ENCODE measurements at places on chromosomes 1 and 21.

- DNase-seq, result no peak
Observed at GRCh38 chr21:35922618-35923017, 137.7 kb downstream of the SETD4 start.

GRCh38 chr1:200905411-200906052 is 10.8 kb downstream of the INAVA start:
- DNase-seq, result no peak

DNA sequence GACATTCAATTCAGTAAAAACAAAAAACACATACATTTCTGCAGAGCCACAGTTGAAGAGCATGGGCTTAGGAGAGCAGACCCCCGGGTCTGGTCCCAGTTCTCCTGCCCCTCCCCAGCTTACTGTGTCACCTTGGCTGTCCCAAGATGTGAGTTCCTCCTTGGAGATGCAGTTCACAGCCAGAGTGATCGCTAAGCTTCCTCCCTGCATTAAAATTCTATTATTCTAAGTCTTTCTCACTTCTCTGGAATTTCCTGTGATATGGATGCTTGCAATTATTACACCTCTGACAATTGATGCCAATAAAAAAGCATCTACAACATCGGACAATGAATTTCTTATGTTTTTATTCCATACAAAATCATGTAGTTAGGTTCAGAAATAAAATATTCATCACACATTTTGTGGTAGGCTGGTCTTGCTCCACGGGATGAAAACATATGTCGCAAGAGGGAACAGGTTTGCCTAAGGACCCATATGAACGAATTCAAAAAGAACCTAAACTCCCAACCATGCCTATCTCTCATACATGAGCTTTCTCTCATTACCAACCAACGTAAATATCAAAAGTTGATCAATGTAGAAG is 328.5 kb upstream of the RUNX1 start:
- DNase-seq, result no peak

DNA sequence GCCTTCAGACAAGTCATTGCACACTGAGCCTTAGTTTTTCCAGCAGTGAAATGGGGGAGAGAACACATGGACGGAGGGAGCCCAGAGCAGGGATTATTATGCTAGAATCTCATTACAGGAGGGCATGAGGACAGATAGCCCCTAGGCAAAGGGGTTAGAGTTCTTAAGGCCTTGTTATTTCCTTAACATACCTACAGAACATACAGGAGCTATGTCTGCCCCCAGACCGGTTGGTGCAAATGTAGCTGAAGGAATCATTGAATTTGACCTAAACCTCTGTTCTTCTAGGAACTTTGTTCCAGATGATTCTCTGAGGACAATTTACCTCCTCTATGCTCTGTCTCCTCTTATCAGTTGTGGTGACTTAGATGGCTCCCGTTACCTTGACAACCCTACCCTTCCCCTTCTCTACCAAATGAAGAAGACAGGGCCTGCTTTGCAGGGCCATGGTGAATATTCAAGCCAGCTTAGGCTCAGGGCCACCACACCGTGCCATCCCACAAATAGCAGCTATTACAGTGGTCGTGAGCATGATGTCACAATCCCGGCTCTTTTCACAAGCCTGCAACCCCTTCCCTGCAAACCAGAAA is 156.9 kb downstream of the IGSF21 start:
- no peak for DNase-seq

- no peak for DNase-seq
Observed at GRCh38 chr1:246338098-246338497, 169.0 kb downstream of the SMYD3 start.

DNA sequence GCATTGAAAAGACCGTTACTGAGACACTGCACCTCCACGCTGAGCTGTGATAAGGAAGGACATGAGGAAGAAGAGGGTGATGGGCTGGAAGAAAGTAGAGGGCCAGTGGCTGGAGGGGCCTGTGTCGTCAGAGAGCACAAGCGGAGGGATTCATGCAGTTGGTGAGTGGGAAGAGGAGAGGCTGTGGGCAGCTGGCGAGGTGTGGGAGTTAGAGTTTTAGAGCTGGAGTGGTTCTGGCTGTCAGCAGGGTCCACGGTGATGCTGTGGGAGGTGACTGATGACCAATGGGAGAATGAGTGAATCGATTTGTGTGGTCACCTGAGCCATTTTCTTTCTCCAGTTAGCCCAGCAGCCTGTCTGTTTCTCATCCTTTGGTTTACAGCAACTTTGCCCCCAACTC is 66.2 kb upstream of the SLC2A1 start:
- no peak for DNase-seq

DNA sequence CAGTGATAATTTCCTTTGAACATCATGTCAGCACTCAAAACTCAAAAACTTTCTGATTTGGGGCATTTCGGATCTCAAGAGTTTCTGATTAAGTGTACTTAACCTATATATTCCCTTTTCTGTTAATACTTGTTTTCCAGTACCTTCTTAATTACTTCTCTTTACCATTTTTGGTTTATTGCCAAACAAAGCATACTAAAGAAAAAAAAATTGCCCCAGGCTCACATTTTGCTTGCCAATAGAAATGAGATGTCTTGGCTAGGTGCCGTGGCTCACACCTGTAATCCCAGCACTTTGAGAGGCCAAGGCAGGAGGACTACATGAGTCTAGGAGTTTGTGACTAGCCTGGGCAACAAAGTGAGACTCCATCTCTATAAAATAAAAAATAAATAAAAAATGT is 4.8 kb downstream of the PSMD4 start:
- DNase-seq, result no peak

GRCh38 chr1:248288391-248288790 is 10.6 kb upstream of the OR2T33 start:
- no peak for DNase-seq

DNA sequence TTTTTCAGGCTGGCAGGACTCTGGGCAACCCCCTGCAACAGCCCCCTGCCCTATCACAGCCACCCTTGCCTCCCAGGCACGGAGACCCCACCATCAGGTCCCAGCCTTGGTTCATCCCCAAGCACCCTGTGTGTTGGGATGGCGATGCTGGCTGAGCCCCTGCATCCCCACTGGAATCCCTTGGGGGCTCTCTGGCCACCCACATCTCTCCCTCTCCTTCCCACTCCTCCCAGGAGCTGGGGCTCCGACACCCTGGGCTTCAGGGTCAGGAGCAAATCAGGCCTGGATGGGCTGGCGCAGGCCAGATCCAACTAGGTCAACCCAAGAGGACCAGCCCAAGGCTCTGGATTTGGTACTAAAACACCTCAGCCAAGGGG is 25.9 kb downstream of the COL6A1 start:
- DNase-seq, result no peak

DNA sequence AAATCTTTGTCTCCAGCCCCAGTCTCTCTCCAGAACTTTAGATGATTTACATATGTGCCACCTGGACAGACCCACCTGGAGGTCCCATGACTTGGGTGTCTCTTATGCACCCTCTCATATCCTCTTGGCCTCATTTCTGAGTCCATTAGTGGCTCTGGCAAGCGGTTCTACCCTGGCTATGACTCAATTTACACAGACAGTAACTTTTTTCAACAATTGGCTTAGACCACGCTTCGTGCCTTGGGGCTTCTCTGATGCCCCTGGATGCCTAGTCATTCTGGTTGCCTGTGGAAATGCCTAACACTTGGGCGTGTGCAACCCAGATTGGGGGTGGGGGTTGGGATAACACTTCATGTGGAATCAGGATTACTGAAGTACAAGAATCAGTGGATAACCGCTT is 57.1 kb upstream of the GADD45A start:
- DNase-seq, result no peak

DNA sequence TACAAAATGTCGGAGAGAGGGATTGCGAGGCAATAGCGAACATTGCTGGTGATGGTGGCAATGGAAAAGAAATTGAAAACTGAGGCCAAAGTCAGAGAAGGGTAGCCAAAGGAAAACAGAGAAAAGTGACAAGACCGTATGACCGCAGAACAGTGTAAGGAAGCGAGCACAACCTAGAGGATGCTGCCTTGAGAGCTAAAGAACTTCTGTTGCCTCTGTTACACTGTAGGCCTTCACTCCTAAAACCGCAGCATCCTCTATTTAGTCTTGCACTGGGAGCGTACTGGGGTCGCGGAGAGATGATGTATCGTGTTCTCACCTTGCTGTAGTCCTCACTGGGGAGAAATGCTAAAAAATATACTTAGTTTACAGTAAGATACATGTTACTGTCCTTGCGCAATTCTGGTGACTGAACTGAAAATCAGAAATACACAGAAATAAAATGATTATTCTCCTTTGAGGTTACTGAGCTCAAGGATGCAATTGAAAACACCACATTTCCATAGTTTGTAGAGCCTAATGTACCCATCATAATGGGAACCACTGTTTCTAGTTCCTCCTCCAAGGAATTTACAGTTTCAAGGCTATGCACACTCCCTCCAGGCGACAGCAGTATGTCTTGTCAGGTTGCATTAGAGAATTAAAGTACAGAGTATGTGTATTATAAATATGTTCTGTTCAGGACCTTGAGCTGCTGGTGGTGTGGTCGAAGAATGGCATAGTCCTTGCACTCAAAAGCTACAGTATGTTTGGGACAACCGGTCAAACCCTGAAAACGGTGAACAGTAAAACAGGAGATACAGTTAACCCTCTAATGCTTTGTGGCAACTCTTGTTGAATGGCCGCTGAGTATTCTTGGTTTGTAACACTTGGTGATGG is 1.3 kb downstream of the NEK7 start:
- DNase-seq, result no peak

- DNase-seq, result no peak
Observed at GRCh38 chr21:21064353-21064752, 66.1 kb downstream of the NCAM2 start.

DNA sequence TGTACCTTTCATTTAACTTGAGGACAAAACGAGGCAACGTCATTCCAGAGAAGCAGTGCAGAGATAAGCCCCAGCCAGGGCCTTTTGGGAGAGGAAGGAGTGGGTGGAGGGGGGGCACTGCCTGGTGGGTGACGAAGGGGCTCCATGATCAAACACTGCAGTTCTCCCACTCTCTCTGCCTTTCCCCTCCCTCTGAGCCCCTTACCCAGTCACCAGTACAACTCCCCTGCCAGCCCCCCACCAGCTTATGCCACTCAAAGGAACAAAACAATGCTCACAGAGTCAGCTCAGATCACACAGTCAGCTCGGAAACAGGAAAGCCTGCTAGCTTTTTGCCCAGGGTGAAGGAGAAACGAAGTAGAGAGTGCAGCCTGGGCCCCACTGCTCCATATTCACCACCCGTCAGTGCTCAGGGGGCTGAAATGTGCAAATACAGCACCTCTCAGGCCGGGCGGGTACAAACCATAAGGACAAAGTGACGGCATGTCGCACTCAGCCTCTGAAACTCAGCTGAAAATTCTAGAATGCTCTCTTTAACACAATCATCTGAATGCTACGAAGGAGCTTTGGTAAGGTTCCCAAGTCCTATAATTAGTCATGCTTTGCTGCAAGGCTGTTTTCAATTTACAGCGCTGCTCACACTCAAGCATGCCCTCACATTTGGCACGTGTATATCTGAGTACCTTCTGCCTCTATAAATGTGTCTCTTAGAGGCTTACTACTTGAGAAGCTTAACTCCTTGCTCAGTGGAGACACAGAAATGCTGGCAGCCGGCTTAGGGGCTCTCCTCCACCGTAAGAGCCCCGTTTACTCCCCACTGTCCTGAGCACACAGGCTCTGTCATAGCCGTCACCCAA is 65.8 kb upstream of the RAB4A start:
- DNase-seq, result no peak

GRCh38 chr1:198683449-198683848 is 44.6 kb downstream of the PTPRC start:
- no peak for DNase-seq

DNA sequence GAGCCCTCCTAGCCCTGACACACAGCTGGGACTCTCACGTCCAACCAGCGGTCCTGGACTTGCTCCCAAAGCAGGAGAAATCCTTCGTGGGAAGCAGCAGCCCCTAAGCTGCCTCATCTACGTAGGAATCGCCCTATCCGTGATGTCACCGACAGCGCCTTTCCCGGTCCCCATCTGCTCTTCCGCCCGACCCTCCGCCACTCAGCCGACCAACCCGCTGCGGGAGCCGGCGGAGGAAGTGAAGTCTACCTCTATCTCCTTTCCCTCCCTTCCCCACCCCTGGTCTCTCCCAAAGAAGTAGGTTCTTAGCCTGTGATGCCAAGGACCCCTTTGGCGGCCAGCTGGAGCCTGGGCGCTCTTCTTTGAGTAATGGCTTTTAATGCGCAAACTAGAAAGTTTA is 272.1 kb downstream of the FAM72C start:
- DNase-seq, result no peak

DNA sequence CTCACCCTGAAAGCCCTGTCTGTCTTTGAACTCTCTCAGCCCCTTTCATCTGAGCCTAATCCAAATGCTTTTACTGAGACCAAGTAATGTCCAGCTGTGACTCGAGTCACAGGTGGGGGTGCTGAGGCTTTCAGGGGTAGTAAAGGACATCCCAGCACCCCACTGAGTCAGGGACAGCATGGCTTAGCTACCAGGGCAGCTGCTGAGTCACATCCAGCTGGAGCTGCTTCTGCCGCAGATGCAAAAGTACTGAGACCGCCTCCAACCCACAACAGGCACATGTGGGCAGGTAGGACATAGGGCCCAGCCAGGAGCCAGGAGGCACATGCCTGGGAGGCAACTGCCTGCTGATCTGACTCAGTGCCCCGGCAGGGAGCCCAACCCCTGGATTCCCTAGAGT is 6.7 kb upstream of the VSIG8 start:
- DNase-seq, result peak; percentile 21

DNA sequence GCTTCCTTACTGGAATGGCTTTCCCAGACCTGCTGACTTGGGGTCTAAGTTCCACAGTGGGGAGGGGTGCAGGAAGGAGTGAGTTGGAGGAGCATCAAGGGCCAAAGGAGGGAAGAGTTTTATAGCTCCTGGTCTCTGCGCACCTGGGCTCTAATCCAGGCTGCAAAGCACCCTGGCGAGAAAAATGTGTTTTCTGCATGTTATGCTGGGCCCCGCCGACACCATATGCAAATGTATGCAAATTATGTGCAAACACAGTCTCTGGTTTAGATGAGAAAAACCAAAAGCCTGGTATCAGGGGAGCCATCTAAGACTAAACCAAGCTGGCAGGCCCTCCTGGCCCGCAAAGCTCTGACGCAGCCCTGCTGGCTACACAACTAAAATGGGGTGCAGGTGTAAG is 95.0 kb downstream of the VWA5B1 start:
- DNase-seq, result no peak

DNA sequence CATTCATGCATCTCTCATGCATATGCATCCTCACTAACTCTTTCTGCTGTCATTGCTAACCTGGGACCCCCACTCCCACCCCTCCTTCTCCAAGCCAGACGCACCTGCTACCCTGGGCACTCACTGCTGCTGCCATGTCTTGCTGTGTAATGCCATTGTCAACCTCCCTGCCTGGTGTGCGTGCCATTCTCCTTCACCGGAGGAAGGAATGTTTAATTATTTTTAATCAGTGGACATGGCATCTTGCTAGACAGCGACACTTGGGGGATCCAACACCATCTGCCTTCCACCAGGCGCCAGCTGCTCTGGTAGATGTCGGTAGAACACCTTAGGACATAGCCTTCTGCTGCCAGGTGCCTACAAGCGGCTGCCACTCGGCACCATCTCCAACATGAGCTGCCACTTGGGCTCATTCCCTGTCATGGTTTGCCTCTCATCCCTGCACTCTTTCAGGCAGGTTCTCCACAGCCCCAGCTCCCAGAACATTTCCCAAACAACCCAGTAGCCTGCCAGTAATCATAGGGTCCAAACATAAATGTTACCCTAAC is 306.9 kb downstream of the TTLL7 start:
- DNase-seq, result no peak

GRCh38 chr1:227886993-227887696 is 60.6 kb downstream of the WNT9A start:
- DNase-seq, result no peak
